ENCODE measurements at places on chromosomes 12 and 14. TPM values are rescaled to one million over a fixed set of nuclear protein-coding genes. Genes with fewer than 3 reads are reported as not detected.

DNA sequence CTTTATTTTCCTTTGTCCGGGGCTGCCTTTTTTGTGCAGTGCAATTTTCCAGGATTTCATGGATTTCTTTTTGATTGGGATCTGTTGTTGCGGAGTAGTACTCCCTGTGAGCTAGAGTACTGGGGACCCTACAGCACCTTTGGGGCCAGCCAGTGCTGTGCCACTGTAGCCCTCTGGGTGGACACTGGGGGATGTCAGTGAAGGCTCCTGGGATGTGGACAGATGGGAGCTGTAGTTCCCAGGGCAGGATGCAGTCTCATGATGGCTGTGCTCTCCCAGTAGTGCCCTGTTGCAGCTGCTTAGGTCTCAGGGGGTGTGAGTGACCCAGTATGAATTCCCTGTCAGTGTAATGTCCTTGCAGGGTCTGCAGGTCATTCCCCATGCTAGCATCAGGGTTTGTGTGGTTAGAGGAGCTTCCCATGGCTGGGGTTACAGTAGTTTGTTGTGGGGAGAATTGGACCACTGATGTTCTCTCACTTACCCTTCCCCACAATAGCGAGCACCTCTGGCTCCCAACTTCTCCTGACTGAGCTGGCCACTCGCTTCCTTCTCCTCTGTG is 72.2 kb downstream of the BRMS1L start:
- no peak for DNase-seq

KCNA5 gene
- polyA plus RNA-seq = 2.2 TPM

WASHC3 gene
- polyA plus RNA-seq = 51.5 TPM

DNA sequence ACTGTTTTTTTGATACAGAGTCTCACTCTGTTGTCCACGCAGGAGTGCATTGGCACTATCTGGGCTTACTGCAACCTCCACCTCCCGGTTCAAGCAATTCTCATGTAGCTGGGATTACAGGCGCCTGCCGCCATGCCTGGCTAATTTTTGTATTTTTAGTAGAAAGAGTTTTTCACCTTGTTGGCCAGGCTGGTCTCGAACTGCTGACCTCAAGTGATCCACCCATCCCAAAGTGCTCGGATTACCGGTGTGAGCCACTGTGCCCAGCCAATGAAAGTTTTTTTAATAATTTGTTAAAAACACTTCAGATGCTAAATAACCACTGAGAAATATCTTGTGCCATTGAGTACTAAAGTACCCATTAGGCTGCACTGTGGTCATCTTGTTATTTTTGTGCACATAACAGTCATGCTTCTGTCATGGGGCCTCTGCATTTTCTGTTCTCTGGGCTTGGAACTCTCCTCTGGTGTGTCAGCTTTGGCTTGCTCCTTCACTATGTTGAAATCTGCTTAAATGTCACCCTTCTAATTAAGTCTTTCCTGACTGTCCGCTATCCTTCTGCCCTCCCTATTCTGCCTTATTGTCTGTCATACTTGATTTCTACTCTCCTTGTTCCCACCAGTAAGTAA is 105.1 kb downstream of the KTN1 start:
- no peak for DNase-seq

GRCh38 chr12:110351119-110351518 is 52.4 kb downstream of the ANAPC7 start:
- DNase-seq = no peak

DNA sequence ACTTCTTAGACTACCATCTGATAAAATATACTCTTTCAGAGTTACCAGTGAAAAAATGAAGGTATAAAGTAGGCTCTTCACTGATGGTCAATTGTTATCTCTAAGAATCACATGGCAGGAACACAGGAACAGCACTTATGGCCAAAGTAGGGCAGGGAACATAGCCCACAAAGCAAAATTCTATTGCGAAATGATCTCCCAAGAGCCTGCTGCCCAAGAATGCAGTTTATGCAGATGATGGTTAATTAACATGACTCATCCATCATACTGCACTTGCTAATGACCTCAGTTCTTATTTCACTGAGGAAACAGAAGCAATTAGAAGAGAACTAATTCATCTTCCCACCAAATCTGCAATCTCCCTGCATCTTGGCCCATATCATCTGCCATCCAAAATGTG is 133.8 kb downstream of the SLC2A13 start:
- DNase-seq = no peak

DNA sequence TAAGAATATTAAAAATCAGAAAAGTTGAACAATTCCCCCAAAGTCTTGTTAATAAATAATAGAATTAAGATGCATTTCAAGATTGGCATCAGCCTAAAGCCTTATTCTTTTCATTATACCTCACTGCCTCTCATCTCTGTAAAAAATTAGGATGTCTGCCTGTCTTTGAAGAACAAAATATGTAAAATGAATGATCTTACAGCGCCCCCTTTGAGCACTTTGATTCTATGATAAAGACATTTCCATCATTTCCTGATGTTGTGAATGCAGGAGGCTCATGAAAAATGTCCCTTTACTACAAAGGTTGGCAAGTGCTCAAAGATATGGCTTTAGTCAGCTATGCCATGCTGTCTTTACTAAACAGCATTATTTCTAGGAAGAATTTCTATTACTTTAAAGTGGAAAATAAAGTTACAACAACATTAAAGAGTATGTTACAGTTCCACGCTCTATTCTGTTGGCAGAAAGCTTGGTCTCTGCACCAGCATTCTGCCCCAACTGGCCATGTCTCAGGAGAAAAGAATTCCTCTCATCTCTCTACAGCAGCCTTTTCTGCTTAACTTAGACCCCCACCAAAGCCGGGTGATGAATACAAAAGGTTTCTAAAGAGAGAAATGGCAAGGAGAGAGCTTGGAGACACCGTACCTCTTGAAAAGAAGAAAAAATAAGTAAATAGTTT is 95.1 kb downstream of the LLPH start:
- DNase-seq = no peak

DNA sequence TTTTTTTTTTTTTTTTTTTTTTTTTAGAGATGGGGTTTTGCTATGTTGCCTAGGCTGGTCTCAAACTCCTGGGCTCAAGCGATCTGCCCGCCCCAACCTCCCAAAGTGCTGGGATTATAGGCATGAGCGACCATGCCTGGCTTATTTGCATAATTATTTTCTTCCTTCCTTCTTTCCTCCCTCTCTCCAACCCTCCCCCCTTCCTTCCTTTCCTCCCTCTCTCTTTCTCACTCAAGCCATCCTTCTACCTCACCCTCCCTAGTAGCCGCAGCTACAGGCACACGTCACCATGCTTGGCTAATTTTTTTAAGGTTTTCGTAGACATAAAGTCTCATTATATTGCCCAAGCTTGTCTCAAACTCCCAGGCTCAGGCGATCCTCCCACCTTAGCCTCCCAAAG is 83.8 kb downstream of the PEBP1 start:
- DNase-seq = no peak

- no peak for DNase-seq
Observed at GRCh38 chr12:124517260-124518050, 50.0 kb downstream of the NCOR2 start.

- no peak for DNase-seq
Observed at GRCh38 chr12:14810953-14811483, 3.0 kb downstream of the SMCO3 start.

HPD gene
- polyA plus RNA-seq = 3.5 TPM

GRCh38 chr12:5758347-5758746 is 186.7 kb downstream of the ANO2 start:
- DNase-seq = no peak

KLRC4 gene
- not detected for polyA plus RNA-seq

GRCh38 chr12:113224955-113225354 is 3.7 kb downstream of the TPCN1 start:
- no peak for DNase-seq

- DNase-seq = no peak
Observed at GRCh38 chr12:12506496-12506890, 56.2 kb downstream of the DUSP16 start.

- no peak for DNase-seq
Observed at GRCh38 chr12:90978117-90978770, 23.3 kb upstream of the CCER1 start.

DNA sequence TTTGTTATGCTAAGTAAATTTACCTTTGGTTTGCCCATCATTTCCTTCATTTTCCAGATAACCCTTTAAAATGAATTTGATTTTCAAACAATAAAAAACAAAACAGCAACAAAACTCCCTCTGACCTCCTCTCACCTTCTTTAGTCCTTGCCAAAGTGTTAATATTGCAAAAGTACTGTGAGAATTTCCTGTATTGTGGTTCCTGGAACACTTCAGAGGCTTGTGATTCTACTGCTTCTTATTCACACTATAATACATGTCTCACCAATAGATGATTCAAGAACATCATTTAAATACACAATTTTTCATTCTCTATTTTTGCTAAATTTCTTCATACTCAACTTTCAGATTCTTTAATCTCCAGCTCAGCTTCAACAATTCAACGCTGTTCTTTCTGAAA is at the start of gene KLRD1:
Gene KLRD1, plus strand, starts transcription at position 241 of the 400 bp plus-strand sequence. CDS start 208 bp downstream, outside the sequence.
- no peak for DNase-seq

GPR135 gene
- 3.6 TPM for polyA plus RNA-seq

RHEBL1 gene
- polyA plus RNA-seq = 1.5 TPM

DNA sequence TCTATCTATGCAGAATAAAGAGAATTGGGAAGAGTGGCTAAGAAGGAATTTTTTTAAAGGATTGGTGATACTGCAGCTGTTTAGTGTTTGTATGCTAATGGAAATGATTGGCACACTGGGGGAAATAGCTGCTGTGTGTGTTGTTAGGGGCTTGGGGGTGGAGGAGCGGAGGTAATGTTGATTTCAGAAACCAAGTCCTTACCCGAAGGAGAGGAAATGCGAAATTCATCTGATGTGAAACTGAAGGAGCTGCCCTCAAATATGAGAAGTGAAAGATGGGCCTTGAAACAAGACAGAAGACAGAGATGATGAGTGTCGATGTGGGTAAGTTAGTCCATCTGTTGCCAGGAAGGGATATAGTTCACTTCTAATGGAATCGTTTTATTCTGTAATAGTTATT is 21.2 kb upstream of the RNASE12 start:
- DNase-seq = no peak

- DNase-seq = no peak
Observed at GRCh38 chr12:91249518-91250272, 67.1 kb upstream of the DCN start.

DNA sequence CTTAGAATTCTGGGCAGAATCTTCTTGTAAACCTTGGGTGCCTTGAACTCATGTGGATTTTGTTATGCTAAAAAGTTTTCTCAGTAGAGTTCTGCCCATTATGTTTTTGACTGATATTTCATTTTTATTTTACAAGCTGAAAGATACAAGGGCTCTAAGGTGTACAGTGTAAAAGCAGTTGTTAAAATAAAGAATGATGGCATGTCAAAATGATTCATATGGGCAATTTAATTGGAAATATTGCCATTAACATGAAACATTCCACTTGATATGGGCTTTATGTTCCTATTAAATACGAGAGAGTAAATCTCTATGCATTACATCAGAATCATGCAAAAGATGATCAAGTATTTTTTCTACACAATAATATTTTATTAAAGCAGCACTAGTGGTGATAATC is 295.1 kb upstream of the ATP2B1 start:
- DNase-seq = no peak

RFLNA gene
- 10.8 TPM for polyA plus RNA-seq

DNA sequence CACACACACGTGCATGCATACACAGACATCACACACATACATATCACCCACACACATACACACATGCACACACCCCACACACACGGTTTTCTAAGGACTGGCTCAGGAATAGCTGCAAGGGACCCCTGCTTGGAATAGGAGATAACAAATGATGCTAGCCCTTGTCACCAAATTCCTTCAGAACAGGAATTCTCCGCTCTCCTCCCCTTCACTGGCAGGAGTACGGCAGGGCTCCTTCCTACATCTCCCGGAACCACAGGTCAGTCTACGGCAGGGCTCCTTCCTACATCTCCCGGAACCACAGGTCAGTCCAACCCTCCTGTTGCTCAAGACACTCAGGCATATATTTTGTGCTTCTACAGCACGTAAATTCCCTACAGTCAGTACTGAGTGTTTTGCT is 23.9 kb downstream of the PHLDA1 start:
- DNase-seq = no peak

BRI3BP gene
- polyA plus RNA-seq = 10.1 TPM

TMEM132C gene
- 2.1 TPM for polyA plus RNA-seq

SLC2A13 gene
- 13.8 TPM for polyA plus RNA-seq

- no peak for DNase-seq
Observed at GRCh38 chr12:5138845-5139244, 95.2 kb downstream of the KCNA5 start.

- DNase-seq = no peak
Observed at GRCh38 chr12:26736563-26737486, 96.2 kb downstream of the ITPR2 start.

LRP1-AS gene
- not detected for polyA plus RNA-seq

- DNase-seq = no peak
Observed at GRCh38 chr12:89343127-89343526, 9.2 kb downstream of the DUSP6 start.

PAPLN gene
- 22.9 TPM for polyA plus RNA-seq

GRCh38 chr12:14782756-14783155 is 20.5 kb downstream of the WBP11 start:
- DNase-seq = no peak

- DNase-seq = no peak
Observed at GRCh38 chr14:36295642-36296627, 24.5 kb downstream of the MBIP start.

ABCB9 gene
- 4.8 TPM for polyA plus RNA-seq

DNA sequence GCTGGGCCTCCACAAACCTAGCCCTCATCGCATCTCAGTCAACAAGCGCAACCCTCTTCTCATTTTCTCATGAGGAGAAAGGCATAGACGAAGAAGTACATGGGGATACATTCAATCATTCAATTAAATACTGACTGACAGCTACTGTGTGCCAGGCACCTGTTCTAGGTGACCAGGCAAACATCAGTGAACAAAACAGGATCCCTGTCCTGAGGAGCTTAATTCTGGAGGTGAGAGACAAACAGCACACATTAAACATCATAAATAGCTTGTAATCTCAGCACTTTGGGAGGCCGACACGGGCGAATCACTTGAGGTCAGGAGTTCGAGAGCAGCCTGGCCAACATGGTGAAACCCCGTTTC is 362 bp upstream of the ACYP1 start:
- DNase-seq = no peak

DNA sequence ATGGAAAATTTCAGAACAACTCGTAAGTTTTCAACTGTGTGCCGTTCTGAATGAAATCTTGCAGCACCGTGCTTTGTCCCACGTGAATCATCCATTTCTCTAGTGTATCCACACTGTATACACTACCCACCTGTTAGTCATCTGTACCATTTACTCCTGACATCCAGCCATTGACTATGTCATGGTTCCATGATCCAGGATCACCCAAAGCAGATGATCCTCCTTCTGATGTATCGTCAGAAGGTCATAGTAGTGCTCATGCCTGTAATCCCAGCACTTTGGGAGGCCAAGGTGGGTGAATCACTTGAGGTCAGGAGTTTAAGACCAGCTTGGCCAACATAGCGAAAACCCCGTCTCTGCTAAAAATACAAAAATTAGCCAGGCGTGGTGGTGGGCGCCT is 122.9 kb downstream of the PPHLN1 start:
- no peak for DNase-seq

- DNase-seq = no peak
Observed at GRCh38 chr12:19572920-19573558, 133.7 kb downstream of the AEBP2 start.

- DNase-seq = no peak
Observed at GRCh38 chr12:82008251-82008650, 249.1 kb upstream of the PPFIA2 start.

- no peak for DNase-seq
Observed at GRCh38 chr14:103651585-103651984, 22.6 kb downstream of the KLC1 start.

Data from left renal cortex interstitium (tissue), 4 donors.